ENCODE measurements at places on chromosomes 1 and 21. TPM values are rescaled to one million over a fixed set of nuclear protein-coding genes. Genes with fewer than 3 reads are reported as not detected.

DNA sequence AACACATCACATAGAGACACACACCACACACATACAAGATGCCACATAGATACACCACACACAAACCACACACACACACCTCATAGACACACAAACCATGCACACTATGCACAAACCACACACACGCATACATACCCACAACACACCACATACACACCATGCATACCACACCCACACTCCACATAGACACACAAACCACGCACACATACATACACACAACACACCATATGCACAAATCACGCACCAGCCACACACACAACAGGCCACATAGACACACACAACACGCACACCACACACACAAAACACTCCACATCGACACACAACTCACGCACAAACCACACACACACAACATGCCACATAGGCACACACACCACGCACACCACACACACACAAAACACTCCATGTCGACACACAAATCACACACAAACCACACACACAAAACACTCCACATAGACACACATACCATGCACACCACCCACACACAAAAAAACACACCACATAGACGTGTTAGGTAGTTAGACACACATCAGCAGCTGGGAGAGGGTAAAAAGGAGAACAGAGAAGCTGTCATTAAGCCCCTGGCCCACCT lies 49.5 kb upstream of the SLC19A1 start:
- DNase-seq: no peak

DNA sequence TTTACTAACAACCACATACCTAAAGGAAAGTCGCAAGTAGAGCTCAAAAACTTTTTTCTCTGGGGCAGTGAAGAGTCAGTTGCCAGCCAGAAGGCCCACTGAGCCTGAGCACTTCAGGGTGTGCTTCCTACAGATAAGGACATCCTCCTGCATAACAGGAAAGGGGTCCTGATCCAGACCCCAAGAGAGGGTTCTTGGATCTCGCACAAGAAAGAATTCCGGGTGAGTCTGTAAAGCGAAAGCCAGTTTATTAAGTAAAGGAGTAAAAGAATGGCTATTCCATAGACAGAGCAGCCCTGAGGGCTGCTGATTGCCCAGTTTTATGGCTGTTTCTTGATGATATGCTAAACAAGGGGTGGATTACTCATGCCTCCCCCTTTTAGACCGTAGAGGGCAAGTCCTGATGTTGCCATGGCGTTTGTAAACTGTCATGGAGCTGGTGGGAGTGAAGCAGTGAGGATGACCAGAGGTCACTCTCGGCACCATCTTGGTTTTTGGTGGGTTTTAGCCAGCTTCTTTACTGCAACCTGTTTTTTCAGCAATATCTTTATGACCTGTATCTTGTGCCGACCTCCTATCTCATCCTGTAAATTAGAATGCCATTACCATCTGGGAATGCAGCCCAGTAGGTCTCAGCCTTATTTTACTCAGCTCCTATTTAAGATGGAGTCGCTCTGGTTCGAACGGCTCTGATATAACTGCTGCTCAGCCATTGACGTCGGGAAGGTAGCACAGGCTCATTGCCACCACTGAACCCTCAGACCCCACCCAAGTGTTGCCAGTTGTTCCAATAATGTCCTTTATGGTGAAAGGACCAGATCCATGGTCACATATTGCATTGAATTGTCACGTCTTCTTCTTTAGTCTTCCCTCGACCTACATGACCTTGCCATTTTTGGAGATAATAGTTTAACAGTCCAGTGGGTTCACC lies 96.6 kb upstream of the ERRFI1 start:
- DNase-seq: no peak

- DNase-seq: no peak
Observed at GRCh38 chr1:47781171-47781959, 215.8 kb downstream of the TRABD2B start.

- DNase-seq: no peak
Observed at GRCh38 chr1:220616836-220617235, 73.3 kb upstream of the C1orf115 start.

DNA sequence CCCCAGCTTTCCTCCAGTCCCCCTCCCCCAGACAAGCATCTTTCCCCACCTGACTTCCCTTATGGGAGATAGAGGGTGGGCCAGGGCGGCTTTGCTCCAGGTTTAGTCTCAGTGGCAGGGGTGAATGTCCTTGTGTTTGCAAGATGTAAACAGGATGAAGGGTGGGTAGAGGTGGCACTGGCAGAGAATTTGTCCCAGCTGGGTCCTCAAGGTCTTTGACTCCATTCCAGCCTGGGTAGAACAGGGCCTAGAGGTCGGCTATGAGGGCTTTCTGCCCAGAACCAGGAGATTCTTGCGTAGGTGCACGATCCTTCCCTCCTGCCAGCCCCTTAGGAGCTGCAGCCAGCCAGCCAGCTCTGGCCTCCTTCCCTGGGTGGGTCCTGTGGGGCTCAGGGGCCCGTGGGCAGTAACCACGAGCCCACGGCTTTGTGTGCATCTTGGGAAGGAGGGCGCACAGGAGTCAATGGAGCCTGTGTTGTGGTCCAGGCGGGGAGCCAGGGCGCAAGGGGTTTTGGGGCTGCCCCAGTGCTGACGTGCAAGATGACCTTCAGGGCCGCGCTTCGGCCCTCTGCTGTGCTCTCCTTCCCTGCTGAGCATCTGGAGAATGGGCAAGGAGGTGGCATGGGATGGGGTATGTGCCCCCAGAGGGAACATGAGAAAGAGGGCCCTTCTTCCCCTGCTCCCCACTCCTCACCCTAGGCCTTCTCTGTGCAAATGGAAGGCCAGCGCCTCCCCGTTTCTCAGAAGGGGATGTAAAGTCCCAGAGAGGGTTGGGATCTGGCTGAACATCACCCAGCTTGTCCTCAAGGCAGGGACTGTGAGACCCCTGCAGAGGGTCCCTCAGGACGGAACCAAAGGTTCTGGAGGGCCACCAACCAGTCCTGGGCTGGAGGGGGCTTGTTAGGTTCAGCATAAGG lies 15.7 kb downstream of the POU3F1 start:
- DNase-seq: no peak

DNA sequence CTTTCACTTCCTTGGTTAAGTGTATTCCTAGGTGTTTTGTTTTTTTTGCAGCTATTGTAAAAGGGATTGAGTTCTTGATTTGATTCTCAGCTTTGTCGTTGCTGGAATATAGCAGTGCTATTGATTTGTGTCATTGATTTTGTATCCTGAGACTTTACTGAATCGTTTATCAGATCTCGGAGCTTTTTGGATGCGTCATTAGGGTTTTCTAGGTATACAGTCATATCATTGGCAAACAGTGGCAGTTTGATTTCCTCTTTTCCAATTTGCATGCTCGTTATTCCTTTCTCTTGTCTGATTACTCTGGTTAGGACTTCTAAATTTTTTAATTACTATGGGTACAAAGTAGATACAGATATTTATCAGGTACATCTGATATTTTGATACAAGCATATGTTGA lies 75.4 kb downstream of the SLC35A3 start:
- DNase-seq: no peak

- DNase-seq: no peak
Observed at GRCh38 chr1:26828411-26828991, 2.0 kb downstream of the ZDHHC18 start.

- peak; percentile 56 for DNase-seq
Observed at GRCh38 chr1:6033986-6034749, 11.5 kb upstream of the KCNAB2 start.

GRCh38 chr21:29338256-29338655 lies 39.5 kb downstream of the BACH1 start:
- no peak for DNase-seq

GRCh38 chr1:175600721-175601440 lies 142.5 kb downstream of the TNR start:
- no peak for DNase-seq

Gene RSRP1
- total RNA-seq: 211 TPM

Gene HSPA6
- not detected for total RNA-seq

Gene IFI44
- not detected for total RNA-seq

Gene TFAP2E
- 0.69 TPM for total RNA-seq

Gene INAVA
- 4.9 TPM for total RNA-seq

Gene MNDA
- total RNA-seq: not detected

Gene ATPAF1
- total RNA-seq: 83.6 TPM

Gene LAMTOR5
- 160 TPM for total RNA-seq

Data from cardiac muscle cell (in vitro differentiated cells and primary cell).